ENCODE measurements at places on chromosomes 12 and 14.
A peak's percentile ranks its signal among the peaks of the same experiment; 100 is the strongest.

DNA sequence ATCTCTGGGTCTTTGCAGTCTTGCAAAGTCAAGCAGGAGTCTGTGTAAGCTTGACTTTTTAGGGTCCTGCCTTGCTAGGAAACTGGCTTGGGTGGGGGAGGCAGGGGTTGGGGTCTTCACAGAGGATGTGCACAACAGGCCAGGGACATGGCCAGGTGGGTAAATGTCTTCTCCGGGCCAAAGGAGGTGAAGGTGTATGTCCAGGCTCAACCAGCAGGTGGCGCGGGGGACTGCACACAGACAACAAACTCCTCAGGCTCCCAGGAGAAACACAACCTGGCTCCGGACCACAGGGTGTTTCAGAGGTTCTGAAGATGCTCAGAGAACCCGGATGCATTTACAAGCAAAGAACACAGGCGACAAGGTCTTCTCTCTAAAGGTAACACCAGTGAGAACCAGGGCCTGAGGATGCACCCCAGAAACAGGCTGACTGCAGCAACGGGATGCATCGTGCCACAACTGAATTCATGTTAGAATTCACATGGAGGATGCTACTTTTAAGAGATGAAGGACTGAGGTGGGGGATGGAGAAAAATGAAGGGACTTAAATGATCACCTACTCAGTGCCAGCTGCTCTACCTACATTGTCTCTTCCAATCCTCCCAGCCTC lies 56.0 kb downstream of the PLEKHG3 start:
- no peak for DNase-seq

DNA sequence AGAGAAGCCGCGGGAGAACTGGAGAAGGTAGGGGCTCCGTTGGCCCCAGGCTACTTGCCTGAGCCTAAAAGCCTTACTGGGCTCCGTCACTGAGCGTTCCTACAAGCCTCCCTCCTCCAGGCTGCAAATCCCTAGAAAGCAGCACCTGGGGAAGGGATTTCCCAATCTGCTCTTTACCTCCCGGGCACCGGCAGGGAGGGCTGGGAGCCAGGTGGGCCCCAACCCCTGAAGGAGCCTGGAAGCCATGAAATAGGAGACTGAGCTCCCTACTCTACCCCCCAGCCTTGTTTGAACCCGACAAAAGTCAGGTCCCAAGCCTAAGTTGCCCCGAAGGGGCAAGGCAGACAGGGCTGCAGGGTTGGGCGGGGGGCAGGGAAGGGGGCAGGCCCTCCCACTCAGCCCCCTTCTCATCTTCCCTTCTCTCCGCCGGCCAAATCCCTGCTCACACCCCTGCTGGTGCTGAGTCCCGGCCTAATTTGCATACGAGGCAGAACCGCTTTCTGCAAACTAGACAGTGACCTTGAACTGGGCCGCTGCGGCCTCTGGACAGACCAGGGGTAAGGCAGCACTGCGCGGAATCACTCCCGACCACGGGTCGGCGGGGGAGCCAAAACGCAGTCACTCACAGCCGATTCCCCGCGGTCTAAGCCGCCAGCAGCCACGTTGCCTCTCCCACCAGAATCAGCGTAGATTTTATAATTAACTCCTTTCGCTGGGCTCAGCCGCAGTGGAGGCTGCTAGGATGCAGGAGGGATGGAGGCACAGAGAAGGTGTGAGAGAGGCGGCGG lies 3.7 kb upstream of the HOXC12 start:
- DNase-seq: no peak

- no peak for DNase-seq
These were observed 83.2 kb downstream of the MYRFL start for GRCh38 chr12:69908203-69908602.

DNA sequence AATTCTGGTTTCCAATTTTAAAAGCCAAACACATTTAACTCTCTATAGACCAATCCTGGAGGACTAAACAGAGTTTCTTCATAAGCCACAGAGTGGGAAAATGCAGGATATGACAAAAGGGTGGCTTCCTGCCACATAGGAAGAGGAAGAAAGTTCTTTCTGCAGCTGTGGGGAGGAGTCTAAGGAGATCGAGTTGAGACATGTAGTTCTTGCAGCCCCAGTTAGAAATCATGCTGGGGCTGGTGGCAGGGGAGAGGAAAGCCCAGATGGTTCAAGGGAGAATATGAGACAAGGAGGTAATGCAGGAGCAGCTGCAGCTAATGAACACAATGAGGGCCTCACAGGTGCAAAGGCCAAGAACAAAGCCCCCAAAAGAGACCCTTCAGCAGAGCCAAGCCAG lies 85.0 kb upstream of the ARID2 start:
- DNase-seq: no peak

GRCh38 chr14:99628887-99629618 lies 15.9 kb upstream of the HHIPL1 start:
- DNase-seq: peak; percentile 18

- no peak for DNase-seq
These were observed 771.2 kb downstream of the FSCB start for GRCh38 chr14:43735932-43736331.

- DNase-seq: no peak
These were observed 252.3 kb downstream of the NEDD1 start for GRCh38 chr12:97159377-97159776.

DNA sequence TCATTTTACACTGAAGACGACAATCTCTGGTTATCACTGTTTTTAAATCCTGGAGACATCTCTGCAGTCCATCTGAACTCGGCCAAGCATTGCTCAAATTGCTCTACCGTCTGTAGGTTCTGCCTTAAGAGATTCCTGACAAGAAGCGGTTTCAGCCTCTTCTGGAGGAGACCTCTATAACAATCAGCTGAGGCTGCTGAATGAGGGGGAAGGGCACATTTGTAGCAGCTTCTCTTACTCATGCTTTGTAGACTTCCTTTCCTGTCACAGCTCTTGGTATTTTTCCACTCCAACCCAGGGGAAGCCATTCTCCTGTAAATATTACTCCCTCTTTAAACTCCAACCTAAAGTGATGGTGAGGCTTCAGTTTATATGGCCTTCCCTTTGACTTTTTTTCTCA lies 3.0 kb downstream of the ARG2 start:
- no peak for DNase-seq

- peak; percentile 81 for DNase-seq
These were observed 43.4 kb downstream of the ELK3 start for GRCh38 chr12:96237465-96238077.

DNA sequence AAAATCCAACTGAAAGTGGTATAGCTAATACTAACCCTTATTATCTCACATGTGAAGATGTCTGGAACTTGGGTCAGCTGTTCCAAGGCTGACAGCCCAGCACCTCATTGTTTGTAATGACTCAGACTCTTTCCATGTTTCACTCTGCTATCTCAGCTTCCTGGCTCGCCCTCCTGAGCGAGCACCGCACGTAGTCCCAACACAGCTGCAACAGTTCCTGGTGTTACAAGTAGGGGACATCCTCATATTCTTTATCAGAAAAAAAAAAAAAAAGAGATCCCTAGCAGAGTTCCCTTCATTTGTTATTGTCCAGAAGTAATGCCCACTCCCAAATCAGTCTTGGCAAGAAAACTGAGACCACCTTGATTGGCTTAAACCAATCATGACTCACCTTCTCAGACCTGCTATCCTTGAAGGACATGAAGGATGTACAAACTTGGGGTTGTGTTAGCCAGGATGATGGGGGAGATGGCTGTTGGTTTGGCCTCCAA lies 92.5 kb downstream of the ADCK1 start:
- no peak for DNase-seq

- no peak for DNase-seq
These were observed 47.9 kb upstream of the PLEKHG6 start for GRCh38 chr12:6262623-6263022.

GRCh38 chr12:89939522-89940215 lies 231.0 kb upstream of the ATP2B1 start:
- no peak for DNase-seq

GRCh38 chr12:90652280-90652679 lies 302.7 kb downstream of the CCER1 start:
- DNase-seq: no peak

DNA sequence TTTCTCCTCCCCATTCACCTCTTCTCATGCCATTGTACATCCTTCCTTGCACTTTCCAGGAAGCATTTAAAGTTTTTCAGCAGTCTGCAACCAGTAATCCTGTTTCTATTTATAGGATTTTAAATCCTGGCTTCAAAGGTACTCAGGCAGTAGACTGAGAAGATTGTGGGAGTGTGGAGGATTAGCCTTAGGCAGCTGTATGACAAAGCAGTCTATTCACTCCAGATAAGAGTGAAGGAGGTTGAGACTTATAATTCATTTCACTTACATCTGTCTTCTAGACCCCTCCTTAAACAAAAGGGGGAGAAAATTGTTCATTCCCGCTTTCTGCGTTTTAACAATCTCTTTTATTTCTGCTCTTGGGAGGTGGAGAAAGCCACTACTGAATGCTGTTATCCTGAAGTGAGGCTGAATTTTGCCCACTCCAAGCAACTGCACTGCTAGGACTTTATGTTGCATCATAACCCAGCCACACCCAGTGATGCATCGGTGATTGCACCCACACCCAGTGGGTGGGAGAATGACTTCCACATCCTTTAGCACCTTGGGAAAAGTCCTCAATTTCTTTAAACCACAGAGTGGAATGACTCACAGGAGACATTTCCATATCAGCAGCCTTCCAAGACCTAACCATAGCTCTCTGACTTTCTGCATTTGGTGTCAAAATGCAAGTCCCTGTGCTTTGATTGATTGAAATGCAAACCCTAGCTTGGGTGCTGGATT lies 382.5 kb upstream of the ATP2B1 start:
- DNase-seq: peak; percentile 63

GRCh38 chr14:35399083-35399937 lies 5.2 kb downstream of the NFKBIA start:
- DNase-seq: no peak

DNA sequence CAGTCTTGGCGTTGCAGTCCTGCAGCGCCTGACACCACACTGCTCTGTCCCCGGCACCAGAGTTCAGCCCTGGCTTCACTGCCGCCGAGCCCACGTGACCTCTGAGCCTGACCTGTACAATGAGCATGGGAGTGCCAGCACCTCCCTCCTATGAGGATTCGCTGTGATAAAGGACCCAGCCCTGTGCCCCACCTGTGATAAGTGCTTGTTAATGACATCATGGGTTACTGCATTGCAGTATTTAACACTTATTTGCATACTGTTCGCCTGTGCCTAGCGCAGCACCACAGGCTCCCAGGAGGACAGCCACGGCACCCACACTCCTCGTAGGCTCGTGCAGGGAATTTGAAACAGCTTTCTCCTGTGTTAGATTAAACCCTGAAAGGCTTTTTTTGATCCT lies 118.2 kb upstream of the GSC start:
- no peak for DNase-seq

DNA sequence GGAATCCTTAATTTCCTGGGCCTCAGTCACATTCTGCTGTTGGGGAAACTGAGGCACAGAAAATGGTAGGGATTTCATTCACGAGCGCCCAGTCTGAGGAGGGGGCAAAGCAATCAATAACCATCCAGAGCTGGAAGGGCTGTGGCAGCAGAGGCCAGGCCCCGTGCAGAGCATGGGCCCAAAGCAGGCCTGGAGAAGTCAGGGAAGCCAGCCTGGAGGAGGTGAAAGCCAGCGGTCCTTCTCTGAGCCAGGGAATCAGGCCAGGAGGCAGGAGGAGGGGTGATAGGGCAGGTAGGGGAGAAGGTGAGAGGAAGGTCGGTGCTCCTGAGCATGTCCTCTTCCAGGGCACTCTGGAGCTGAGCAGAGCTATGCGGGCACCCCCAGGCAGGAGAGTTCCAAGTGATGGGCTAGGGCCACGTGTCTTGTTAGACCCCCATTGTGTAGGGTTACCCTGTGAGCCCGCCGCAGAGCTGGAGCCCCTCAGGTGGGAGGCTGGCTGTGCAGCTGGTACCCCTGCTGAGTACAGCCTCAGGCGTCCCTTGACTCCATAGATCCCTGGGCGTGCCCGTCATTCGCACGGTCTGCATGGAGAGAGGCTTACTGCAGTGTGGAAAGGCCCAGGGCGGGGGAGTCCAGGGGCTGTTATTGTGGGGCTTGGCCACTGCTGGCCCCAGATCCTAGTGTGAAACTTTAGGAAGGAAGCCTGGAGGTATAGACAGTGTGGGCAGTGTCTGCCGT lies 4.8 kb downstream of the TNFAIP2 start:
- no peak for DNase-seq

GRCh38 chr12:124487066-124487833 lies 80.2 kb downstream of the NCOR2 start:
- no peak for DNase-seq

DNA sequence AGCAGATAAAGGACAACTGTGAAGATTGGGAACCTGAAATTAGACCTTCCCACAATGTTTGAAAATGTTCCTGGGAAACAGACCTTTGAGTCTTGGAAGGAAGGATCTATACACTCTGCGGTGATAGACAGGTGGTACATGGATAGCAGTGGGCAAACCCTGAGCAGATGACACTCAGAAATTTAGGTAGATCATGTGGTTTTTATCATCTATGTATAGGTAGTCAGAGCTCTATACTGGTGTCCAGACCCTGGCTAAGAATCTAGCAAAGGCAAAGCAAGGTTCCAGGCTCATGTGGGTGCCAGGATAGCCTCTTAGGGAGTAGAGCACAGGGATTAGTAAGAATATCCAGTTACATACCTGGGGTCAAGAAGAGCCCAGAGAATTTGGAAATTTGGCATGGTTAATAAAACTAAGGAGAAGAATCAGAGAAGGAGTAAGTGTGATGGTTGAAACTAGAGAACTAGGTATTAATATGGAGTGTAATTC lies 331.2 kb upstream of the FBXO33 start:
- no peak for DNase-seq

- DNase-seq: no peak
These were observed 33.6 kb upstream of the PCNX1 start for GRCh38 chr14:70873627-70874026.

DNA sequence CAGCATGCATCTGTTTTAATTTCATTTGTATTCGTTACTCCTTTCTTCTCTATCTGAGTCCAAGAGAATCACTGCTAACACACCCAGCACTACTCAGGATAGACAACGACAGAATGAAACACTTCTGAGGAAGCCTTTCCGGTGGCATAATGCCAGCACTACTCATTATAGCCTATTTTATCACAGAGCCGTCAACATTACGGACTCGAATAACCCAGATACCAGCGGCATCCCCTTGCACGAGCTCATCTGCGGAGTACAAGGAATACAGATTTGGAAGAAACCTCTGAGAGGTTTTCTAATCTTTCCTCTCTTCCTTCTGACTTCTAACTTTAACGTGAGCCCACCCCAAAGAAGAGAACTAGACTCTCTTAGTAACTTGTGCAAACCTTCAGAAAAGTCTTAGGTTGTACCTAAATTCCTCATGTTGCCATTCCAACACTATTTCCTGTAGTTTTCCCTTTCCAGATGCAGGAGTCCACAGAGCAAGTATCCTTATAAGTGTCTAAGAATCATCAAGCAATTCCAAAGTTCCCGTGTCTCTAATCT lies 248.1 kb downstream of the APAF1 start:
- DNase-seq: no peak

- peak; percentile 36 for DNase-seq
These were observed 585 bp upstream of the TEAD4 start for GRCh38 chr12:2958432-2959191.

GRCh38 chr12:58833853-58834252 lies 86.5 kb downstream of the LRIG3 start:
- no peak for DNase-seq

Data from AG04450 (cell line).